Thyroid gland (tissue), 4 donors: ENCODE measurements at places on chromosomes 3 and 15. TPM values are rescaled to one million over a fixed set of nuclear protein-coding genes. Genes with fewer than 3 reads are reported as not detected.

DNA sequence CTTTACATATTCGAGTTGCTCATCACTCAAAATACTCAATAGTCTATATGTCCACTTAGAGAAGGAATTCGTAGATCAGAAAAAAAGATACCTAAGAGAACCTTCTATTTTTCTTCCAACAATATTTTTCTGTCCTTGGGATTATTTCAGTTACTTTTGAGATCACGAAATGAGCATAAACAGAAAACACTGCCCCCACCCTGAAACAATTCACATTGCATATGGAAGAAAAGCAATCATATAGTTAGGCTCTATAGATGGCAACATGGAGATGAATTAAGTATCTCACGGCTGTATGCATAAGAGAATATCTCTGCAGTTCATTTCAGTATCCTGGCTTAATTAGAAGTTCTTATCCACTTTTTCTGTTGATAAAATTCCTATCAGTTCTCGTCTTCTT, 391.1 kb downstream of the FGF12 start:
- no peak overlapping the region for H3K27ac ChIP-seq
- peaks cover 3% of the 10 kb centered on the region for H3K4me1 ChIP-seq
- H3K4me3 ChIP-seq: no peak overlapping the region
- DNase-seq: no peak

GRCh38 chr15:62802612-62803011, 239.9 kb upstream of the TPM1 start:
- peaks cover 23% of the 10 kb centered on the region for H3K4me1 ChIP-seq
- H3K27me3 ChIP-seq: no peaks in the 10 kb centered on the region
- peaks cover 20% of the 10 kb centered on the region for H3K36me3 ChIP-seq
- H3K27ac ChIP-seq: no peak overlapping the region
- DNase-seq: no peak
- H3K4me3 ChIP-seq: no peak overlapping the region

DNA sequence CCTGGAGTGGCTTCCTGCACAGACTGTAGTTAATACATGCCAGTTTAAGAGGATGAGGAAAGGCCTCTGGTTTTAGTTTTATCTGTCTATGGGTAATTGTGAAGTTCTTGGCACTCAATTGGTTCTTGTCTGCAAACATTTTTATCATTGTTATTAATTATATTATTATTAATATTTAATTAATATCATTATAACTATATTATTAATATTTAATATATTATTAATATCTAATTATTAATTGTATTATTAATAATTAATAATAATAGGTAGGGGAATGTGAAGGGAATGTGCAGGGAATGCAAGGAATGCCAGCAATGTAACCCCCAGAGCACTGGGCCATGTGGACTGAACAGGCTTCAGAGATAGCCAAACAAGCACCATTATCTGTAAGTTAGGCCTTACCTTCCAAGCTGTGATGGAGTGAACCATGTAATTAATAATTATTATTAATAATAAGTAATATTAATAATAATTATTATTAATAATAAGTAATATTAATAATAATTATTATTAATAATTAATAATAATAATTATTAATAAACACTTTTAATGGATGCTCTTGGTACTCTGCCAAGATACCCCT, 79.8 kb upstream of the NMNAT3 start:
- H3K36me3 ChIP-seq: no peaks in the 10 kb centered on the region
- no peak overlapping the region for H3K4me3 ChIP-seq
- no peaks in the 10 kb centered on the region for H3K4me1 ChIP-seq
- no peak for DNase-seq
- H3K27ac ChIP-seq: no peak overlapping the region

GRCh38 chr3:107211608-107212007, 165.6 kb upstream of the CCDC54 start:
- no peaks in the 10 kb centered on the region for H3K36me3 ChIP-seq
- no peak overlapping the region for H3K4me3 ChIP-seq

DNA sequence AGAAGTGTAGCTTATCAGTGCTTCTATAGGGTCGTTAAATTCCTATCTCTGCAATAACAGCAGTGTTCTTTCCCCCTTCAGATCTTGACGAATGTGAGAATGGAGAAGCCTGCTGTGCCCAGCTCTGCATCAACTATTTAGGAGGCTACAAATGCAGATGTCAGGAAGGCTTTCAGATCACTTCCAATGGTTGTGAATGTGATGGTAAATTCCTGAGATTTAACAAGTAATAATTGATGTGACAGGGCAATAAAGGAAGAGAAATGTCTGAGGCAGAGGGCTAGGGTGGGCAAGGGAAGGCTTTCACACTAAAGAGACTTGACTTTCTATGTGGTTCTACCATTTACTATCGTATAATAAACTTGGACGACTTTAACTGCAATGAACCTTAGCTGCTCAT, 711.7 kb upstream of the GOLIM4 start:
- no peaks in the 10 kb centered on the region for H3K27me3 ChIP-seq
- no peaks in the 10 kb centered on the region for H3K36me3 ChIP-seq
- H3K4me3 ChIP-seq: no peak overlapping the region
- DNase-seq: no peak

DNA sequence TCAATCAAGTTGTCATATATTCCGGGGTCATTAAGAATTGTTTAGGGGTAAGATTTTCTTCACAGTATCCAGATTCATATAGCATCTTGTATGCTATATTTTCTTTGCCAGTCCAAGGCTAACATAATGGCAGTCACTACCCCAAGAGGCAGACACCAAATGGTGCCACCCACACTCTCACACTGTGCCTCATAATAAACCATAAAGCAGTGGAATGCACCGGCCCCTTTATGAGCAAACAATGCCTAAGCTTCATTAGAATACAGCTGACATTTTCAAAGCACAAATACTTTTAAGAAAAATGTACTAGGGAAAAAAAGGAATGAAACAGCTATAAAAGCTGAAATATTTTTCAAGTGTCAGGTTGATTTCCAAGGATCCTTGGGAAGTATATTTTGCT, 121.6 kb downstream of the TFDP2 start:
- no peaks in the 10 kb centered on the region for H3K27me3 ChIP-seq
- H3K4me3 ChIP-seq: no peak overlapping the region
- no peaks in the 10 kb centered on the region for H3K36me3 ChIP-seq
- no peaks in the 10 kb centered on the region for H3K4me1 ChIP-seq
- DNase-seq: peak; percentile 24

- H3K27ac ChIP-seq: peak overlapping the region; percentile 94
- no peak overlapping the region for H3K4me3 ChIP-seq
- H3K4me1 ChIP-seq: peaks cover 61% of the 10 kb centered on the region
- no peaks in the 10 kb centered on the region for H3K36me3 ChIP-seq
- no peak for DNase-seq
These were observed 2.7 kb downstream of the UQCC5 start for GRCh38 chr3:52539010-52539653.

- no peaks in the 10 kb centered on the region for H3K36me3 ChIP-seq
- DNase-seq: no peak
- no peak overlapping the region for H3K4me3 ChIP-seq
These were observed 48.9 kb downstream of the SSUH2 start for GRCh38 chr3:8595695-8596115.

GRCh38 chr3:12197475-12197874, 38.8 kb upstream of the TIMP4 start:
- H3K4me3 ChIP-seq: no peak overlapping the region
- no peaks in the 10 kb centered on the region for H3K27me3 ChIP-seq
- DNase-seq: no peak
- no peaks in the 10 kb centered on the region for H3K36me3 ChIP-seq
- peaks cover 19% of the 10 kb centered on the region for H3K4me1 ChIP-seq

GRCh38 chr15:80769153-80769828, 9.9 kb upstream of the CEMIP start:
- H3K4me3 ChIP-seq: no peak overlapping the region
- no peak overlapping the region for H3K27ac ChIP-seq
- H3K4me1 ChIP-seq: no peaks in the 10 kb centered on the region
- H3K36me3 ChIP-seq: no peaks in the 10 kb centered on the region
- no peaks in the 10 kb centered on the region for H3K27me3 ChIP-seq
- no peak for DNase-seq

DNA sequence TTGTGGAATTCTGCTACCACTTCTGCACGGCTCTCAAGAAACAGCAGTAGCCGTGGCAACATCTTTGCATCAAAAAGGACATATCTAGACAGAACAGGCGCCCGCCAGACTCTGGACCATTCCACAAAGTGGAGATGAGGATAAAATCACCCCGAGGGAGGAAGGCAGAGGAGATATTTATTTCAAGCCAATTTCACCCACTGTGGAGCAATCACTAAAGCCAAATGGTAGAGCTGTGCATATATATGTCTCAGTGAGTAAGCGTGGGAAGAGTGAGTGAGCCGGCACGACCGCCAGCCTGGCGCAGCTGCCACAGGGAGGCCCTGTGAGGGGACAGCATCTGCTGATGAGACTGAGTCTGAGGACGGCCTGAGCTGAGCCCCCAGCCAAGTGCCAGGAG, 111.3 kb downstream of the MEGF11 start:
- DNase-seq: no peak
- H3K36me3 ChIP-seq: no peaks in the 10 kb centered on the region
- no peaks in the 10 kb centered on the region for H3K4me1 ChIP-seq
- no peaks in the 10 kb centered on the region for H3K27me3 ChIP-seq
- no peak overlapping the region for H3K27ac ChIP-seq

GUCA1C gene
- not detected for total RNA-seq

RPLP1 gene
- total RNA-seq: 735 TPM

FANCD2 gene
- 6.6 TPM for total RNA-seq

BNC1 gene
- 0.94 TPM for total RNA-seq

SKOR1 gene
- 0.89 TPM for total RNA-seq

IQCH gene
- total RNA-seq: 13.7 TPM
